Uterus (tissue), 4 donors: ENCODE measurements at places on chromosomes 11 and 22.

DNA sequence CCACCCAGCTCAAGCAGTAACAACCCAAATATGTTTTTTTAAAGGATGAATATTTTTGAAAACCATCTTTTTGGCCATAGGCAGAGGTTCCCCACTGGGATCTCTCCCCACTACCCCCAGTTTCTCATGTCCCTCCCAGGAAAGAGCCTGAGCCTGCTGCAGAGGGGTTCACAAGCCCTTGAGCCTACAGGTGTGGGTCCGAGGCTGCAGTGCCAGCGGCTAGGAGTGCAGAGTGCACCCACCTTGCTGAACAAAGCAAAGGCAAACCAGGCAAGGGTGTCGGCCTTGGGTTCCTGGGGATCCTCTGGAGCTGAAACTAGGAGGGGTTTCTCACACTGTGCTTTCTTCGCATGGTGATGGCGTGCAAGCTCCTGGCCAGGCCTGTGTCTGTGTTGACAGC, 35.0 kb downstream of the GNAZ start:
- no peak for DNase-seq

DNA sequence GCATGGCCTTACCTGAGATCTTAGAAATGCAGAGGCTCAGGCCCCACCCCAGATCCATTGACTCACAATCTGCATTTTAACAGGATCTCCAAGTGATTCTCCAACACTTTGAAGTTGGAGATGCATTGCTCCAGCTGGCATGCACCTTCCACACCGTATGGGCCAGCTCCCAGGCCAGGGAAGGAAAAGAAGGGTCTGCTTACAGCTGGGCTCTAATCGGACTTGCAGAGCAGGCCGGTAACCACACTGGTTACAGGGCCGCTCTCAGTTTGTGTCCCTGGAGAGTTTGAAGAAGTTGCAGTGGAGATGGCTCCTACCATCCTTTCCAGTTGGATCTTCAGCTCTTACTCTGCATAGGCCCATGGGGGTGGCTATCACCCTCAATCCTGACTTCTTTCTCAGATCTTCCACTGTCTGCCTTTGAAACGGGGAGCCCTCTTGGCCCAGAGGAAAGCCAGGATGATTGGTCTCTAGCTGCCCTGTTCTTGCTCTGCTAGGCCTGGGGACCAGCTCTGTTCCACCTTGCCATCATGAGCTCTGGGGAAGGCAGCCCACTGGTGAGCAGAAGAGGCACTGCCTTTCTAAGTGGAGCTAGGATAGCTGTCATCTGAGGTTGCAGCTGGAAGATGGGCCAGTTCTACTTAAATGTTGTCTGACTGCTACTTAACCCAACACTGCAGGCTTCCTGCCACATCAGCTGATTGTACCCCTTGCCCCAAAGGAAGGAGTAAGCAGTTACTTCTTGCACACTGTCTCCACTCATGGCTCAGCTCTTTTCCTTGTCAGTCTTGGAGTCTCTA, 105.6 kb upstream of the NAV2 start:
- no peak for DNase-seq

DNA sequence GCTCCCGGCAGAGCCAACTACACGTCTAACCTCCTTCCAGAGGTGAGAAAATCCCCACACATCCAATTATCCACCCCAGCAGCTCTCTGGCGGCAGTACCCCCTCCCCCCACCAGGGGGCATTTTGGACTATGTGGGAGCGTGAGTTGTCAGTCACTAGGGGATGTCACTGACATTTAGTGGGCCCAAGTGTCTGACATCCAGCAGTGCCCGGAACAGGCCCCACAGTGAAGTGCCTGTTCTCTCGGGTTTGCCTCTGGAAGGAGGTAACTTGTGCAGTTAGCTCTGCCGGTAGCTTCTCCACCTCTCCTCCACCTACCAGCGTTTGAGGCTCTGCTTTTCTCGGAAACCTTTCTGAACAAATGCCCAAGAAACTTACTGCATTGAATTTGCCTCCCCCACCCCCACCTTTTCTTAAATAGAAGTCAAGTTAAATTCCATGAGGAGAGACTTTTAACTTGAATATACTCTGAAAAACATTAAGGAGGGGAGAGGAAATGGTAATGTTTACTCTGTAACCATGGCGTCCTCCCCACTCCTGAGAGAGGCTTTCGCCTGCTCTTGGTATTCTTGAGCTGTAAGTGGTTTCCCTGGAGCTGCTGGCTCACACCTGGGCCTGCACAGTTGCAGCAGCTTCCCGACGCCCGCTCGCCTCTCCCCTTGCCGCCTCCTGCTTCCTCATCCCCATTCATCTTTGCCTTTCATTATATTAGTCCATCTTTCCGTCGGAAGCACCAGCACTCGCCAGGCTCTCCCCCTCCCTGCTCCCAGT, 112.8 kb downstream of the WNT7B start:
- DNase-seq = peak; percentile 46

DNA sequence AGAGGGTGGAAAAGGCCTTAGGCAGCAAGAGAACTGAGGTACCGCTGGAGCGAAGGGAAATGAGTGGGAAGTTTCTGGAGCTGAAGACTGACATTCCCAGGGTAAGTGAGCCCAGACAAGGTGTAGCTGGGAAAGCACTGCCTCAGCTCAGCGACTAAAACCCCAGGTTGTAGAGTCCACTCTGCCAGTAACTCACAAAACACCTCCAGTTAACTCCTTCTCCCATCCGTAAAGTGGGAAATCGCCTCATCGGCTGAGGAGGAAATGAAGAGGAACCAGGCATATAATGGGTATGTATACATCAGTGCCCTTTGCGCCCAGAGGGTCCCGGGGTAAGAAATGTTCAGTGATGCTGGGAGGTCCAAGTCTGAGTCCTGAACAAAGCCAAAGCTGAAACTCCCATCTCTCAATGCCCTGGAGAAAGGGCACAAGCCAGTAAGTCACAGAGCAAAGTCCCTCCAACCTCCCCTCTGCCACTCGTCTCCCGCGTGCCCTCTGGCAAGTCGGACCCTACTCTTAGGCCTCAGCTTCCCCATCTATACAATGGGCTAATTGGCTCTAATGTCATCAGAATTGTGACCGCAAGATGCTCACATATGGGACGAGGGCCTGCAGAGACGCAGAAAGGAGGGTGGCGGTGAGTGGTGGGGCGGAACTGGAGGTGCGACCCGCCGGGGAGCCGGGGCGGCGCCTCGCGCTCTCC, 588 bp downstream of the VPS37C start:
- DNase-seq = no peak

DNA sequence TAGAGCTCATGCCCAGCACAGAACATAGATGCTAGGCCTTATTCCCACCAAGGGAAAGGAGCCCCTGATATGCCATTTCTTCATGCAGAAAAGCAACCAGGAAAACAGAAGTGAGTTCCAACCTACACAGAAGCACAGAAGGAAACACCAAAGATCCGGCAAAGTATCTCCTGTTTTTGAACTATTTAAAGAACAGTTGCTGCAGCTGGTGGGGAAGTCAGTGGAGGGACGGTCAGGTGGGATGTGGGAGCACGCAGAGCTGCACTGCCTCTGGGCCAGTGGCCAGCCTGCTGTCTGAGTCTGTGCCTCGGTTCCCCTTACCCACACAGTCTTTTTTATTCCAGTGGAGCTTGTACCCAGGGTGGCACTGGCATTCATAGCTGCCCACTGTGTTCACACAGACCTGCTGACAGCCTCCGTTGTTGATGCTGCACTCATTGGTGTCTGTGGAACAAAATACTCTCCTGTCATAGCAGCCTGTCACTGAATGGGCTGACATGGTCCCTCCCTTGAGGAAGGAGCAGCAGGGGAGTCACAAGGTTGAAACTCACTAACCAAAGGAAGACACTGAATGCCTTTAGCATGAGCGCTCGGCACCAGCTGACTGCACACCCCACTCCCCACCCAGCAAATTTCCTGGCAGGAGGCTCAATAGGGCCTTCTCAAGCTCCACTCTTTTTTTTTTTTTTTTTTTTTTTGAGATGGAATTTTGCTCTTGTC, 37.9 kb downstream of the SCUBE2 start:
- DNase-seq = no peak

DNA sequence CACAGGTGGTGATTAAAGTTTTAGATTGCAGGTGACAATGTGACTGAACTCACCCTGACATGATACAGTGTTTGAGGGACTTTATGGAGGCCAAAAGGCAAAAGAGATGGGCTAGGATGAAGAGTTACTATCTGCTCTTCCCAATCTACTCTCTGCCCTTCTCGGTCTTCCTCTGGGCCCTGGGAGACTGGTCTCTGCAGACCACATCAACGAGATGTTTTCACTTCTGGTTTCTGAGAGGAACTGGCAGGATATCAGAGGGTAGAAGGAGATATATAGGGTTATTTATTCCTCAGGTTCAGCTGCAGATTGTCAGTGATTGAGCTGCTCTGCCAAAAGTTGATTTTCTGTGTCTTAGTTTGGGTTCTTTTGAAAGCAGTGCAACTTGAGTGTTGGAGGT, 32.4 kb upstream of the CD44 start:
- DNase-seq = no peak

DNA sequence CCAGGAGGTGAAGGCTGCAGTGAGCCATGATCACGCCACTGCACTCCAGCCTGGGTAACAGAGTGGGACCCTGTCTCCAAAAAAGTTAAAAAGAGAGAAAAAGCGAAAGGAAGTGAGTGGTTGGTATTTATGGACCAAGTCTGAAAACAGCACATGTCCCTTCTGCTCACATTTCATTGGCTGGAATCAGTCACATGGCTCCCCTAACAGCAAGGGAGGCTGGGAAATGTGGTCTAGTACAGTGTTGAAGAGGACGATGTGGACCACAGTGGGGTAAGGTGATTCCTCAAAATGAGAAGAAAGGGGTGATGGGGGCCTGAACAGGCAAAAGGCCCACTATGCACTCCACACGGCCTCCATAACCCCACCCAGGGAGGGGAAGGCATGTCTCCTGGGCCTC, 32.5 kb upstream of the SMTN start:
- no peak for DNase-seq

- no peak for DNase-seq
Observed at GRCh38 chr11:2460540-2461252, 15.9 kb downstream of the KCNQ1 start.

DNA sequence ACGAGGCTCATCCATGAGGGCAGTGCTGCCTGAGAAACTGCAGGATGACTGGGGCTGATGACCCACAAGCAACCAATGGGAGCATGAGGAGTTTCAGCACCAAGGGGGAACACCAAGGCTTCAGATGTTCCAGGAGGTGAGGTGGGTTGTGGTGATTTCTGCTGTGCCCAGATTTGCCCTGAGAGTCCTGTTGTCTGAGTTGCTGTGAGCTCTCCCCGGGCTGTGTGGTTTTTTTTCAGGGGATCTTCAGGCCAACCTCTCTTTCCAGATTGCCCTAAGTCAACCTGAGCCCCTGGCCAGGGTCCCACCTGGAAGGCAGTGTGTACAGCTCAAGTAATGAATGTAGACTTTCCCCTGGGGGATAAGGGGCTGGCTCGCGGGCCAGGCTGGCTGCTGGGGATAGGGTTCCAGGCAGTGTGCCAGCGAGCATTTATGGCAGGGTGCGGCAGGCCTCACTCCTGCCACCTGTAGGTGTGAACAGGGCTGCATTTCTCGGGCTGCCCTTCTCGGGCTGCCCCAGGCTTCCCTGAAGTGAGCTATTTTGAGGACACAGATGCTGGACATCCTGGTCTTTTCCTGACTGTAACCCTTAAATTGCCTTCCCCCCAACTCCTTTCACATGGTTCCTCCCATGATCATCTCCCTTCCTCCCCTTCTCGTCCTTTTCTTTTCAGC, 9.8 kb downstream of the SLC22A6 start:
- no peak for DNase-seq

DNA sequence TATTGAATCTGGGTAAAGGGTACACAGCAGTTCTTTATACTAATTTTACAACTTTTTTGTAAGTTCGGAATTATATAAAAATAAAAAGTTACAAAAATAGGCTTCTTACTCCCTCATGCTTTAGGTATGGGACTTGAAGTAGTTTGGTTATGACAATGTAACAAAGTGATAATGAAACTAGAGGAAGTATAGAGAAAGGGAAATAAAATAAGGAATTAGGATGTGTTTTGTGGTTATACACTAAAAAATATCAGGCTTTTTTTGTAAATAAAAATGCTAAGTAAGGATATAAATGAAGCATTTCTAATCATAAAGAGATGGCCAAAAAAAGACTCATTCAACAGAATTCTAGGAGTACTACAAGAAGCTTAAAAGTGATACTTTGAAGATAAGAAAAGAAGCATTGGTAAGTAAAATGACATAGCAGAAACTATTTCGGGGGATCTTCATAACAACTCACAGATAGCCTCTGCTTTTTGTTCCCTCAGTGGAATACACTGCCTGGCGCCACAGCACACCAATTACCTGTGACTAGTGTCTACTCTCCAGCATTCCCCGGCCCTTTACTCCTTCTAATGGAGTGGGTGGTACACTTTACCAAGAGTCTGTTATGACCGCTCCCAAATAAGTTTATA, 322.7 kb upstream of the PITPNB start:
- no peak for DNase-seq

GRCh38 chr11:114447444-114447843, 8.2 kb downstream of the REXO2 start:
- no peak for DNase-seq

GRCh38 chr11:12185106-12185690, 74.8 kb downstream of the MICAL2 start:
- DNase-seq = no peak

DNA sequence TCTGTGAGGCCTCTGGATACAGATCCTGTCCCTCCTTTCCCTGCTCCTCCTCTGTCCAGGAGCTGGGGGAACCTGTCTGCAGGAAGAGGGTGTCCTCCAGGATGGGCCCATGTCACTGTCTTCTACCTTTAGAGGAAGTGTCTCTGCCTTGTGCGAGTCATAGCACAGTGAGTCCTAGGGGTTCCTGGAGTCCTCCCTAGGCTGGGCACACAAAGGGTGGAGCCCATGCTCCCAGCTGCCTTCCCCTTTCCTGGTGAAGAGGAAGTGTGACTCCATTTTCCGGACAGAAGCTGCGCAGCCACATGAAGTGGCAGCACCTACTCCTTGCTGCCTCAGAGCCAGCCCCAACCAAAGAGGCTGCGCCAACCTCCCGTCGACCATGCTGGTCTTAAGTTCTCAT, 112.2 kb downstream of the CTTN start:
- DNase-seq = no peak

- DNase-seq = no peak
Observed at GRCh38 chr22:50044485-50045118, 13.5 kb downstream of the TTLL8 start.

DNA sequence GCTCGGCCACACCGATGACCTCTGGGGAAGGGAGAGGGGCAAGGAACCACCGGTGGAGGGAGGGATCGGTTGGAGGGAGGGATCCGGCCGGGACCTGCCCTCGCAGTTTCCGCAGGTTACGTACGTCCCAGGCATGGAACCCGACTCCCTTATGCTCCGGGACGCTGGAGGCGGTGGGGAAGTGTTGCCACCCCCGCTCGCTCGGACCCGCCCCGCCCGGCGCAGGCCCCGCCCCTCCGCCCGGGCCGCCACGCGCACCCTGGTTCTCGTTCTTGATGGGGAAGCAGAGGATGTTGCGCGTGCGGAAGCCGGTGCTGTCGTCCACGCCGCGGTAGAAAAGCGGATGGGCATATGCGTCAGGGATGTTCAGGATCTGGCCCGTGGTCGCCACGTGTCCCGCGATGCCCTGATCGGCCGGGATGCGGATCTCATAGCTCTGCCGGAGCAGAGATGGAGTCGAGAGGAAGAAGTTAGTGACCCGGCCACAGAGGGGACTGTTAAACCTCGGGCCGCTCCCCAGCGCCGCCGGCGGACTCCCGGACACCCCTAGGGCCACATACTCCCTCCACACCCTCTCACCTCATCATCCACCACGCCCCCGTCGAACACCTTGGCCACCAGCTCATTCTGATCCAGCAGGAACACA, 89.8 kb downstream of the PDE2A start:
- DNase-seq = no peak
